ENCODE measurements at places on chromosomes 5 and 9. TPM values are rescaled to one million over a fixed set of nuclear protein-coding genes. Genes with fewer than 3 reads are reported as not detected.

Gene ANKRD18A
- 22.3 TPM for total RNA-seq

Gene PTGR1
- not detected for total RNA-seq

DNA sequence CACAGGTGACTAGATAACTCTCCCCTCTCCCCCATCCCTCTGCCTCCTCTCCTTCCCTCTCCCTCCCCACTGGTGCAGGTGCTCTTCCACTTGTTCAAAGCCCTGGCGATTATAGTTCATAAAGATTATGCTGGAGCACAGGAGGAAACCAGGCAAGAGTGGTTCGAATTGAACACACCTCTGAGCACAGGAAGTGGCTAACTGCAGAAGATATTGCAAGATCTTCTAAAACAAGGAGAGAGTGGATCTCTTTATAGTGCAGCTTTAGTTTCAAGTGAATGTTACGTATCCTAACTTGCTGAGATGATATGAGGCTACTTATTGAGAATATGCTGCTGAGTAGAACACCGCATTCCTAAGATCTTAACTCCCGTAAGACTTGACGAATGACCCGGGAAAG lies 178.4 kb downstream of the GOLPH3 start:
- H3K27ac ChIP-seq: no peak overlapping the region
- H3K27me3 ChIP-seq: peaks cover 7% of the 10 kb centered on the region
- H3K36me3 ChIP-seq: peaks cover under 1% of the 10 kb centered on the region
- H3K4me3 ChIP-seq: no peak overlapping the region
- H3K4me1 ChIP-seq: peaks cover 2% of the 10 kb centered on the region

Gene MACIR
- 1.7 TPM for total RNA-seq

- H3K27ac ChIP-seq: no peak overlapping the region
- H3K27me3 ChIP-seq: no peaks in the 10 kb centered on the region
- DNase-seq: no peak
- peaks cover 29% of the 10 kb centered on the region for H3K4me1 ChIP-seq
- H3K36me3 ChIP-seq: peaks cover 2% of the 10 kb centered on the region
Observed at GRCh38 chr9:134378901-134379338, 52.7 kb downstream of the RXRA start.

Data from T-helper 17 cell (primary cell).